T-helper 22 cell (primary cell): ENCODE measurements at places on chromosomes 7 and 10.

DNA sequence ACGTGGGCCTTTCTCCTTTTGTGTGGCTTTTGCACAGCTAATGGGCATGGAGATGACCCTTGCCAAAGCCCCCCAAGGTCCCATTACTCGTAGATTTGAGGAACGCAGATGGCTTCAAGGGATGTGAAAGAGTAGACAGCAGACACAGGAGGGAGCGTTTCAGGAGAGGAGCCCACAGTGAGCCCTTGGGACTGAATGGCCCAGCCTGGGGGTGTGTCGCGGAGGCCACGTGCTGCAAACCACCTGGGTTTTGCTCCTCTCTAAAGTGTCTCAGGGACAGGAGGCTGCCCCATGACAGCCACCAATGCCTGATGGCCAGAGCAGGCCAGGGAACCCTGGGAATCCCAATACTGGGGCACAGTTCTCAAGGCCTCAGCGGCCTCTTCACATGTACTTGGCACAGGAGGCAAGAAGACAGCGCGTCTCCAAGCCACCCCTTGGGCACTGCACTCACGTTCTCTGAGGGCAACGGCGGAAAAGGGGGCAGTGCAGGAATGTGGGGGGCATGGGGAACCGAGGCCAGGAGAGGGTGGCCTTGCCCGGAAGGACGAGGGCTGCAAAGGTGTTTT is 185.2 kb downstream of the WDR37 start:
- DNase-seq = no peak

DNA sequence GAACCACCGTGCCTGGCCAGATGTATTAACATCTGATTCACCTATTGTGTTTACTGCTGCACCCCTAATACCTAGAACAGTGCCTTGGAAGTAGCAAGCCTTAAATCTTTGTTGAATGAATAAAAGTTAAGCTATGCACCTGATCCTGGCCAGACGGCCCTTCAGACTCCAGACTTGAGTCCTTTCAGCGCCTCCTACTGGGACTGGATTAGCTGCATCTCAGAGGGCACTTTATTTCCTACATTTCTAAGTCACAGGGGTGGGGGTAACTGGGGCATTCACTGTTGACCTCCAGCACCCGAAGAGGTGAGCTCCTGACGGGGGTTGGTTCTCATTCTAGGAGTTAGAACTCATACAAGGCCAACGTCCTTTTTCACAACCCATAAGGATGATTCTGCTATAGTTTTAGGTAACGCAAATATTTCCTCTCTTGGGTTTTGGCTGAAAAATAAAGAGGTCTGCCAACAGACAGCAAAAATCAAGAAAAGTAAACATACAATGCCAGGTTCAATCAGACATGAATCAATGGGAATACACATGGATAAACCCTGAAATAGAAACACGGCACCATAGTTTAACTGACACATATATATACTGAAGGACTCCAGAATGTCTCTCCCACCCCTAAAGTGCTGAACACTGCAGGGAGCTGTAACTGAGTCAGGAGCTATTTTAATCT is 48.0 kb upstream of the DLG5 start:
- no peak for DNase-seq

DNA sequence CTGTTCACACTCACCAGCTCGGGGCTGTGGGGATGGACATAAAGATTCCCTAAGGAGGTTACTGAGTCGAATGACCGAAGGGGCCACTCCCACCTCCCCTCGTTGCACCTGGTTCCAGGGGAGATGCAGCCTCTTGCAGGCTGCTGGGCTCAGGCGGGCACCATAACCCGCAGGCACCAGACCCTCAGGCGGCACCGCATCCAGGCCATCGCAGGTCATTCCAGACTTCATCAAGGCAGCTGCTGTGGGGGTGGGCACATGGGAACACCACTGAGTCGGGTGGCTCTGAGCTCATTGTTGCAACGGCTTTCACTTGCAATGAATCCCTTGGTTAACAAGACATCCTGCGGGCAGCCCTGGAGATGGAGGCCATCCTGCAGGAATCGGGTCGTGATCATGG is 221.7 kb downstream of the TCERG1L start:
- DNase-seq = no peak

DNA sequence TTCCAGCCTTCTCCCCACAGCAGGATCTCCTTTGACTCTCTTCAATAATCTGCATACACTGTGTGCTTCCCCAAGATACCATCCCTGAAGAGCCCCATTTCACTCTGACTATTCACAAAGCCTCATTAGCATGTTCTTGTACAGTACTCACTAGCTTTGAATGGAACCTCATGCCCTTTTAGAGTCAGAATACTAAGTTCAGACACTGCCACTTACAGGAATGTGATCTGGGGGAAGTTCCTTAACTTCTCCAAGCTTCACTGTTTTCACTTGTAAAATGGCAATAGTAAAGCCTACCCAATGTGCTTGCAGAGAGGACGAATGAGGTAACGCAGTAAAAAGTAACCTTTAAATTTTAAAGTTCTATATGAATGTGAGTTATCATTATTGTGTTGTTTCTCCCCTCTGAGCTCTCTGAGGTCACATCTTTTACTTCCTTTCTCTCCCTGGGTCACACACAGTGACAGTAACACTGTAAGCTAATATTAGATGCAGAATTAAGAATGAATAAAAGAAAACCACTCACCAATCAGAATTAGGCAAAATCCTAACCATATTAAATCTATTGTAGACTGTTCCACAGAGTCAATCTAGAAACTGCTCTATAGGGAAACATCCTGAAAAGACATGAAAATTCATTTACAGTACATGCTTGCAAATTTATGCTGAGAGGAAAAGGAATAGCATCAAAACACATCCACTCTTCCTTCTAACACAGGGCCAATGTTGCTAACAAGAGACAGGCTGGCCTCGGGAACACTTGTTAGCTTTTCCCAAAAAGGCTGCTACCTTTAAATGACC is 64.2 kb upstream of the IL6 start:
- no peak for DNase-seq

DNA sequence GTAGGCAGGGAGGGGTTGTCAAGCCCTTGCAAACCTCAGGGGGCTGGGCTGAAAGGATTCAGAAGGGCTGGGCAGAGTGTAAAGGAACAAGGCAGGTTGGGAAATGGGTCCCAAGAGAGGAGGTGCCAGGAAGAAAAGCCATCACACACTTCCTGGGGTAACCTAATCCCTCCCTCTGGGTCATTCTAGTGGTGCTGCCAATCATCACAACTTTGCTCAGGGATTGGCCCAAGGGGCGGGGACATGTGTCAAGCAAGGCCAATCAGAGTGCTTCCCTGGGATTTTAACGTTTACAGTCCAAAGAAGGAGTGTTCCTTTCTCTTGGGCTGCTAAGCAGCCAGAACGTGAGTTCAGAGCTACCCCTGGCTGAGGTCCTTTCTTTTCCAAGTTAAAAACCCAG is 57.1 kb upstream of the NPTX2 start:
- no peak for DNase-seq
